Lung (tissue), 17 donors: ENCODE measurements at places on chromosomes 1 and 21. TPM values are rescaled to one million over a fixed set of nuclear protein-coding genes. Genes with fewer than 3 reads are reported as not detected.
A peak's percentile ranks its signal among the peaks of the same experiment; 100 is the strongest.

DNA sequence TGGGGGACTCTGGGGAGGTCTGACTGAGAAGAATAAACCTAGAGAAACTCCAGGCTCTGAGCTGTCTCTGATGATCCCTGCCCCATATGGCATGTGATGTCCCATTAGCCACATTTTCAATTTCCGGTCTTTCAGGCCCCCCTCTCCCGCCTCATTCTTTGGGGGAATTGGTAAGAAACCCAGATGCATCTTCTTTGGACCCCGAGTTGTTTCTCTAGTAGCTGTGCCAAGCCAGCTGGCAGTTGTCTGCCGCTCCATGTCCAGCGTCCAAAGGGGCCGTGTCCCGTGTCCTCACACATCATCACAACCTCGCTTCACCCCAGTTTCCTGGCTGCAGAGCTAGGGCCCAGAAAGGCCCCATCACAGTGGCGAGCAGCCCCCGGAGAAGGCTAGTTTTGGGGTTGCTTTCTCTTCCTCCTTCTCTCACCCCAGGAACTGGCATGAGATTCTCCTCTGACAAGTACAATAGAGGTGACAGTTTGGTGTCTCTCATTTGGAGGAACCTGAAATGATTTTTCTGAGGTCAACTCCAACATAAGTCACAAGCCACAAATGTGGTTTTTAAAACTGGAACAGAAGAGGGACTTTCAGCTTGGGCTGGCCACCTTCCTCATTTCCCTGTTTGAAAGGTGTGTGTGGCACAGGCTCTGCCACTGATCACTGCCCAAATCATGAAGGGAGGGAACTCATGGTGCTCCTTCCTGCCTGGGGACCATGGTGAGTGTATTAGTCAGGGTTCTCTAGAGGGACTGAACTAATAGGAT is 6.4 kb upstream of the GPR157 start:
- peak; percentile 95 for DNase-seq

GRCh38 chr21:37450445-37450941 is 83.9 kb downstream of the DYRK1A start:
- DNase-seq, result no peak

DNA sequence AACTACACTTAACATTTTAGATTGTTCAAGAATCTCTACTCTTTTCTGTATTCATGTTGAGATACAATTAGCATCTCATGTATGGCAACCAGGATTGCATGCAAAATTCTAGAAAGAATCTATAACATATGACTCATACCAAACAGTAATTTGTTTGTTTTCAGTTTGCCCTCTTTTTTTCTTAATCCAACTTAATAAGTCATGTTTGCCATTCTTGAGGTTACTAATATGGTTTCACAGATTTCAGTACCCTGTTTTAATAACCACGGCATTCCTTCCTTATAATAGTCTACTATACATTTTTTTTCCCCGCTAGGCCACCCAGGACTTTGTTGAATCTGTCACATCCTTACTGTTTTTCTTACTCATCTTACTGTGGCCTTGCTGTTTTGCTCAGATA is 140.8 kb downstream of the FMN2 start:
- no peak for DNase-seq

GRCh38 chr1:31848381-31848897 is 32.6 kb upstream of the SPOCD1 start:
- DNase-seq, result no peak

- no peak for DNase-seq
Observed at GRCh38 chr21:44510109-44510507, 29.9 kb downstream of the KRTAP10-1 start.

- no peak for DNase-seq
Observed at GRCh38 chr1:87279536-87279875, 49.2 kb upstream of the LMO4 start.

DNA sequence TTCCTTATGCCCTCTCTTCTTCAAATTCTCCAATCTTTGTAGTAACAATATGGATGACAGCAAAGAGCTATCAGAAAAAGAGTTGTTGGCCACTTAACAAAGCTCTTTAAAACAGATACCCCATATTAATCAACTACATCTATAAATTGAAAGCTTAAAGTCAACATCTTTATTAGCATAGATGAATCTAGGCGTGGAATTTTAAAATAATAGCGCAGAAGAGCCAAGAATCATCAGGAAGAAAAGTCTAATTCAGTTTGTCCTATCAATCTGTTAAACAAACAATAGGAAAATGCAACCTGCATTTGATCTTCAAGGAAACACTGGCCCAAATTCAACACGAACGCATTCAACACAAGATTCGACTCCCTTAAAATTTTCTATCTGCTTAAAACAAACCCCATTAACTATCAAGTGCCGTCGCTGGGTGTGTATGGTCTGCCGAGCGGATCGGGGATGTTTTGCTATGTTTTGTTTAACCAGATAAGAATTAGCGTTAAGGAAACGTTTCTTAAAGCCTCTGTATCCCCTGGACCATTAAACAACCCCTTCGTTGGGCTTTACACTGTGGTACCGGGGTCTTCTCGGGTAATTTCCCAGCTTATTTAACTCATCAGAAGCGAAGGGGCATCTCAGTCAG is 1.0 kb downstream of the LYST start:
- no peak for DNase-seq

DNA sequence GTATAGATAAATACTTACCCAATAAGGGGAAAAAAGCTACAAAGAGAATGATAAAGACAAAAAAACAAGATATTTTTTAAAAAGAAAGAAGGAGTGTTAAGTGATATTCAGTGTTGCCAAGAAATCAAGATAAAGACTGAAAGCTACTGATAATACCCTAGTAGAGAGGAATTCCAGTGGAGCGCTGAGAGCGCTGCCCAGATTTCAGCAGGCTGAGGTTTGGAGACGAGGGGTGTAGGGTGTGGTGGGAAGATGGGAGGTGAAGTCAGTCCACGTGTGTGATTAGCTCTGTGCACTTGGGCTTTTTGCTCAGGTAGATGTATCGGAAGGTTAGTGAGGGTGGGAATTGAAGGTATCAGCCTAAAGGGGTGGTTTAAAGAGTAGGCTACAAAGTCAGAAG is 47.8 kb downstream of the FMN2 start:
- DNase-seq, result peak; percentile 4

DNA sequence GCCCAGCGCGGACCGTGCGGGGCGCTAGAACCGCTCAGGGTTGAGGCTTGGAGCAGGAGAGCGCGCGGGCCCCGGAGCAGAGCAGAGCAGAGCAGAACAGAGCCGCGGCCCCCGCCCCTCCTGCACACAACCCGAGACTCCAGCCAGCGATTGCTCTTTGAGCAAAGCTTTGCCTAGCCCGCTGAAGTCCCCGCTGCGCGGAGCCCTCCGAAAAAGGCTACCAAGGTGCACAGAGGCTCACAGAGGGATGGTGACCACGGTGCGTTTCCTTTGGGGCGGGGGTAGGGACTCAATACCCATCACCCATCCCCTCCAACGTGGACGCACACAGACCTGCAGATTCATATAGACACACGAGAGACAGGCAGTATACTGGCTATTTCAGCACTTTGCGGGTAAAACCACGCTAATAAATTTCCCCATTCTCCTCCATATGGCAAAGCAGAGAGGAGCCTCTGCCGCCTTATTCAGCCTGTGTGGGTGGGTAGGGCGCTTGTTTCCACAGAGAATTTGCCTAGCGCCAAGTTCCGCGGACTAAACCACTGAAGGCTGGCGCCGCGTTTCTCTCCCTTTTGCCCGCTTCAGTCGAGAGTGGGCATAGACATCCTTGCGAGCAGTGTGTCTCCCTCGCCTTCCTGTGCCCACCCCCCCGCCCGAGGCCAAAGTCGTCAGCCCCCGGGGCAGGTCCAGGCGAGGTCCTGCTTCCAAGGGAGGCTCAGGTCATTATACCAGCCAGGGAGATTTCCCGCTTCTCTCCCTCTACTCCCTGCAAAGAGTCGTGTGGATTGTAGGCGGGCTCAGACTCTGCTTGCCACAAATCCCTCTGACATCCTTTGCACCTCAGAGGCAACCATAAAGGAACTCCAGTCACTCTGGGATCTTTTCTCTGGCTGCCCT is 8.5 kb downstream of the HLX start:
- DNase-seq, result peak; percentile 64

DNA sequence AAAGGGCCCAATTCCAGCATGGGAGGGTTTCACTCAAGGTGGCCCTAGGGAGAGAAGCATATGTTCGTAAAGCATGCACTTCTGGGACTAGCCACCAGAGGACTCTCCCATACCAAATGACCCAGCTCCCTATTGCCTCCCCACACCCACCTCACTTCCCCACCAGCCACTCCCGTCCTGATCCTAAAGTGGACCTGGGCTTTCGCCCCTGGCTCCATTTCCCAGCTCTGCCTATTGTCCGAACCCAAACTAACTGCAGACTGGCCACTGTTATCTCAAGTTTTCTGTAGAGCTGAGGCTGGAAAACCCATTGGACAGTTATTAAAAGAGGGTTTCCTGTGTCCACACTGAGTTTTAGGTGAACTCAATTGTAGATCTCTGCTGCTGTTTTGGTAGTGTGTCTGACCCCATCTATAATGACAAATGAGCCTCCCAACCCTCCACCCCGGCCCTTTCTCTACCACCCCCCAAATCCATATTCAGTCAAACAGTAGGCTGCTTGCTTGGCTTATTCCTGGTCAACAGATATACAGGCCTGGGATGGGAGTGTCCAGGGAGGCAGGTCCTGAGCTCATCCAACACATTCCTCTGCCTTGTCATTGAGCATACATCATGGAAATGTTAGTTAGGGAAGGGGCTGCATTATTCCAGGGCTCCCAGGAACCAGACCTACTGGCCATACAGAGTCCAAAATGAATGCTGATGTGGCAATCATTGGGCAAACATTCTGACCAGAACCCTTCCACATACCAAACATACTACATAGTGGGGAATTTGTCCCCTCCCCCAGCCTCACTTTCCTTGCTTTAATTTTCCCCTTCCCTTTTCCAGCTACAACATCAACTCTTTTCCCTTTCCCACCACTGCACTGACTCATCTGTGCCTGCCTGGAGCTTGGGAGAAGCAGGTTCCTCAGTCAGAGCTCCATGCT is 59.2 kb downstream of the ABCA4 start:
- DNase-seq, result peak; percentile 67

DNA sequence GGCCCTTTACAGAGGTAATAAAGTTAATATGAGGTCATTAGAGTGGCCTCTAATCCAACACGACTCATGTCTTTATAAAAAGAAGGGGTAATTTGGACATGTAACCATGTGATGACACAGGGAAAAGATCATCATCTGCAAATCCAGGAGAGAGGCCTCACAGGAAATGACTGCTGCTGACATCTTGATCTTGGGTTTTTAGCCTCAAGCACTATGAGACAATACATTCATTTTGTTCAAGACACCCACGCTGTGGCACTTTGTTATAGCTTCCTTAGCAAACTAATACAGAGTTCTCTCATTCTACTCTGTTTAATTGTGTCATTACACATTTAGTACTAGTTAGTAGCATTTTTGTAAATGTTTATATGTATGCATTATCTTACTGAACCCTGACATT is 64.0 kb upstream of the RUNX1 start:
- DNase-seq, result no peak

- DNase-seq, result no peak
Observed at GRCh38 chr1:48876330-48876785, 99.7 kb upstream of the BEND5 start.

- DNase-seq, result no peak
Observed at GRCh38 chr1:51924455-51924854, 45.9 kb upstream of the NRDC start.

GRCh38 chr1:15833069-15833679 is 14.3 kb upstream of the SPEN start:
- peak; percentile 37 for DNase-seq

DNA sequence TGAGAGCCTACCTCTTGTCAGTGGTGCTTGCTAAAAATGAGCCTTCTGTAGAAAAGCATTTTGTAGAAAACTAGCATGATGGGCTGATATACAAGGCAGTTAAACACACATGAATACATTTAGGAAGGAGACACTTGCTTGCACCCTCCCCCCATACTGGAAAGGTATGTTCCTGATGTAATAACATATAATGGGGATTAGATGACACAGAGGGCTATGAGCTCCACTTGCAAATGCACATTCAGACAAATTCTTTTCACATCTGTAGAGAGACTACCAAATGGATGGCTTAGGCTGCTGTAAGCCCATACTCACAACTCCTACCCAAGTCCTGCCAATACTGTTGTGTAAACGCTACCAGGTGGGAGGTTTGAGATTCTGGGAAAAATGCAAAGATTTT is 634.0 kb downstream of the SMYD3 start:
- no peak for DNase-seq

DNA sequence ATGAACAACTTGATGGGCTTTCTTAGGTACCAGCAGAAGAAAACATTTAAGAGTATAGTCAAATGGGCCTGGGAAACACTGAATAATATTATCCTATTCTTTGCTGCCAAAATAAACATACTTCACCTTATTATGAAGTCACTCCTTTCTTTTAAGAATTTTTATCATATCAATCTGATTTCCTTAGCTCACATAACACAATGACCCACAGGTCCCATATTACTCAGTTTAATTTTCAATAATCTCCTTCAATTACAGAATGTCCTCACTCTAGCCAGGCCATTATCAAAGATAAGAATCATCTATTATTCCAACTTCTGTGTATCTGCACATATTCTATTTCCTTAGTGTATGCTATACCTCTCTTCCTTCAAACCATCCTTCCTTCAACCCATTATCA is 63.0 kb downstream of the PIGK start:
- DNase-seq, result no peak

GRCh38 chr1:42740851-42741580 is 980 bp upstream of the CLDN19 start:
- DNase-seq, result peak; percentile 69

DNA sequence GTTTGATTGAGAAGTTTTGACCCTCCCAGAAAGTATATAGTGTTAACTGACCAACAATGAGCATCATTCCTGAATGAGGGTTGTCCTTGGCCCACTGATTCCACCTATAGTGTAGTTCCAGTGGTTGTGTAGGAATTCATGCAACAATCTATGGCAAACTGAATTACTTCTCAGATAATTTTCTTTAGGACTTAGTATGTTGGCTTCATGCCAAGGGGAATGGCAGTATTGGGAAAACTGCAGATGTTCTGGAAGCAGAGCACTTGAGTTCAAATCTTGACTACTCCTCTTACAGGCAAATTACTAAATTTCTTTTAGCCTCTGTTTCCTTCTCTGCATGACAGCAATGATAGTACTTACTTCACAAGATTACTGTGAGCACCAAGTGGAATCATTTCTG is 65.8 kb downstream of the LRIG2 start:
- DNase-seq, result peak; percentile 11

- DNase-seq, result no peak
Observed at GRCh38 chr1:207311888-207312603, 9.4 kb upstream of the CD55 start.

DNA sequence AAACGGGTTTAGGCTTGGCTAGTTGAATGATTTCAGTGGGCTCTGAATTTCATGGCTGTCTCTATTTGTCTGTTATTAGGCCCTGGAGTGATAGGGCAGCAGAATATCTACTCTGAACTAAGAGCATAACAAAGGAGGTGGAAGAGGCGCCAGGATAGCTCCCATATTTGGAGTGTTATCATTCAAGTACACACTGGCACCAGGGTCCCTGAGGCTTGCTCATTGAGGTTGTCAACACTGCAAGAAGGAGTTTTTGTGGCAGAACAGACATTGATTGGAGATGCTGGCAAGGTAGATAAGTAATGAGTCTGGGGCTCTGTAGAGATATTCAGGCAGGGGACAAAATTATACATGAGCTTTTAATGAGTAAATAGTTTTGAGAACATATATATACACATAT is 1748.4 kb downstream of the MRPL39 start:
- no peak for DNase-seq

The CD1D gene
- 9.9 TPM for polyA plus RNA-seq

The ACKR1 gene
- polyA plus RNA-seq, result 119 TPM

The ERICH3 gene
- polyA plus RNA-seq, result 5.1 TPM

The CHI3L2 gene
- 206 TPM for polyA plus RNA-seq

The MYOG gene
- not detected for polyA plus RNA-seq

The CRP gene
- polyA plus RNA-seq, result 0.10 TPM

The FAM3B gene
- 4.5 TPM for polyA plus RNA-seq
